Anterior cingulate cortex (tissue), 58 donors: ENCODE measurements at places on chromosomes 5 and 9.
A peak's percentile ranks its signal among the peaks of the same experiment; 100 is the strongest.

DNA sequence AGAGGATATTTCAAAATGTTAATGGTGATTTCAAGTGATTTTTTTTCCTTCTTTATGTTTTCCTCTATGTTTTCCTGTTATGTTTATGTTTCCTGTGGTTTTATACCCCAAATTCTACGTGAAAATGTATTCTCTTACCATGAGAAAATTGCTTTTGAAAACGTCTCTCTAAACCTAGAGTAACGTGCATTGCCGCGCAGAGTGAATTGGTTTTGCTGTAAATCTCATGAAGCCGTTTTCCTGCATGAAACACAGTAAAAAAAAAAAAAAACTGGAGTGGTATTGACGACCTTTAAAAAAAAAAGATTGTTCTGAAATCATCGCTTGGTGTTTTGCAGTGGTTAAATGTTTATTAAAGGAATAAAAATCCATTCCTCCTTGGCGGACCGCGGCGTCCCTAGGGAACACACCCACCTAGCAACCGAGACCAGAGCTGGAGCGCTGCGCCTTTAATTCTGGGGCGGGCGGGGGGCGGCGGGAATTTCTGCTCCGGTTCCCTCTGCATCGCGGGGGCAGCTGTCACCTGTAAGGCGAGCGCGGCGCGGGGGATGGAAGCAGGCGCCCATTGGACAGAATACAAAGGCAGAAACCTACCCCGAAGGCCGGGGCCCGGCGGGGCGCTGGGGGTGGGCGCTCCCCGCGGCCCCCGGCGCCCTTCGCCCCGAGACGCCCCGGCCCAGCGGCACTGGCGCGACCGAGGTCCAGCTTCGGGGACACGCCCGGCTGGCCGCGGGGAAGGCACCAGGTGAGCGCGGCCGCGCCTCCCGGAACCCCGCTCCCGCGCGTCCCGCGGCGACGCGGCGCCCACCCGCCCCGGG, at the start of gene SOWAHA:
TSS of gene SOWAHA (plus strand) at position 522 of the 818 bp plus-strand sequence. CDS start 320 bp downstream, outside the sequence.
- DNase-seq: peak; percentile 64

DNA sequence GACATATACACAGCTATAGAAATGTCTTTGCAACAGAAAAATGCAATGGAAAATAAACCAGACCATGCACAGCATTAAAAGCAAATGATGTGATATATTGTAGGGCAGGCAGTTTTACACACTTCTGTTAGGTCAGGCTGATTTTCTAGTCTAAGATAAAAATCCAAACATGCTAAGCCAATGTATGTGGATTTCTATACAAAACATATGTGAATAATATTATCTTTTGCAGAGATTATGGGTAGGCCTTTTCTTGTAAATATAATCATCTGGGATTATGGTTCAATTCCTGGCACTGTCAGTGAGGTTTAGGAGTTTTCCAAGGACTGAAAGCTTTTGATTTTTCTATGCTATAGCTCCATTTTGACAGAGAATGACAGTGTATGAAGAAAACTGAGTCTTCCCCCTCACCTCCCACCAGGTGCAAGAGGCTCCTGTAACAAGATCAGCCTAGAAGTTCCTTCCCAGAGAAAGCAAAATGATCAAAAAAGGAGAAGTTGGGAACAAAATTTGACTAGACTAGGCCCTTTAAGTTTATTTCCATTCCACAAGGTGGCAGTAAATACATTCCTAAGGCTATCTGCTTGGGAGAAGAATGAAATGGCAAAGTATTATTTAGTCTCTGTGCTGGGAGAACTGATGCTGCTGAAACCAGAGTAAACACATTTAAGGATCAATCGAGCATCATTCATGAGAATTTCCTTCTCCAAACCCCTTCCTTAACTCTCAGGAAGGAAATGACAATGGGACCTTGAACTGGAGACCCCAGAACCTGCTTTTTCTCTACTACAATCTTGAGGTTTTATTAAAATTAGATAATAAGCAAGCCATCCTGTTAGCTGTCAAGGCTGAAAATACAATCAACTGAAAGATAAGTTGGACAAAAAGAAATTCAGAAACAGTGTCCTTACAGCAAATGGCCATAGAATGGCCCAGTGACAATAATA, 133.0 kb upstream of the TUT7 start:
- DNase-seq: no peak

GRCh38 chr5:173496129-173496882, 120.1 kb downstream of the BOD1 start:
- no peak for DNase-seq

GRCh38 chr5:180180846-180181245, 28.2 kb downstream of the RASGEF1C start:
- no peak for DNase-seq

DNA sequence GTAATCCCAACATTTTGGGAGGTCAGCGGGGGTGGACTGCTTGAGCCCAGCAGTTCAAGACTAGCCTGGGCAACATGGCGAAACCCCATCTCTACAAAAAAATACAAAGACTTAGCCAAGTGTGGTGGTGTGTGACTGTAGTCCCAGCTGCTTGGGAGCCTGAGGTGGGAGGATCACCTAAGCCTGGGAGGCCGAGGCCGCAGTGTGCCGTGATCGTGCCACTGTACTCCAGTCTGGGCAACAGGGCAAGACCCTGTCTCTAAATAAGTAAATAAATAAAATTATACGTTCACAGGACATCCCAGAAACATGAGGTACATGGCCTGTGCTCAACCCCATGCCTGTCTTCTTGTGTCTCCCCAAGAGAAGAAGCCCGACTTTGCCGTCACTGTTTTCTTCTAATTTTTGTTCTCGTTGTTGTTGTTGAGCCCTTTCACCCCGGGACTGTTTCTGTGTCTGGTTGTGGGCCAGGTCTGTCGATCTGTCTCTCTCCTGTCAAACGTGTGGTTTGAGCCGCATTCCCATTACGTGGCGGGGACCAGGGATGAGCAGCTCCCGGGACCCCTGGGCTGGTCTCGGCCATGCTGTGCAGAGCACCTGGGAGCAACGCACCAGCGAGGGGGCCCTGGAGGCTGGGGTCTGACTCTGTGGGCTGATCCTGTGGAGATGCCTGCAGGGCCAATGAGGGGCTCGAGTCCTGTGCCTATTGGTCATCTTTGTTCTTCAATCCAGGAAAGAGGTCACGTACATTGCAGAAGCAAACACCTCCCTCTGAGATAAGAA, 32.2 kb downstream of the NACC2 start:
- no peak for DNase-seq

GRCh38 chr9:83670381-83670780, 37.4 kb downstream of the UBQLN1 start:
- DNase-seq: no peak

GRCh38 chr5:31083364-31083763, 110.1 kb upstream of the CDH6 start:
- DNase-seq: no peak

DNA sequence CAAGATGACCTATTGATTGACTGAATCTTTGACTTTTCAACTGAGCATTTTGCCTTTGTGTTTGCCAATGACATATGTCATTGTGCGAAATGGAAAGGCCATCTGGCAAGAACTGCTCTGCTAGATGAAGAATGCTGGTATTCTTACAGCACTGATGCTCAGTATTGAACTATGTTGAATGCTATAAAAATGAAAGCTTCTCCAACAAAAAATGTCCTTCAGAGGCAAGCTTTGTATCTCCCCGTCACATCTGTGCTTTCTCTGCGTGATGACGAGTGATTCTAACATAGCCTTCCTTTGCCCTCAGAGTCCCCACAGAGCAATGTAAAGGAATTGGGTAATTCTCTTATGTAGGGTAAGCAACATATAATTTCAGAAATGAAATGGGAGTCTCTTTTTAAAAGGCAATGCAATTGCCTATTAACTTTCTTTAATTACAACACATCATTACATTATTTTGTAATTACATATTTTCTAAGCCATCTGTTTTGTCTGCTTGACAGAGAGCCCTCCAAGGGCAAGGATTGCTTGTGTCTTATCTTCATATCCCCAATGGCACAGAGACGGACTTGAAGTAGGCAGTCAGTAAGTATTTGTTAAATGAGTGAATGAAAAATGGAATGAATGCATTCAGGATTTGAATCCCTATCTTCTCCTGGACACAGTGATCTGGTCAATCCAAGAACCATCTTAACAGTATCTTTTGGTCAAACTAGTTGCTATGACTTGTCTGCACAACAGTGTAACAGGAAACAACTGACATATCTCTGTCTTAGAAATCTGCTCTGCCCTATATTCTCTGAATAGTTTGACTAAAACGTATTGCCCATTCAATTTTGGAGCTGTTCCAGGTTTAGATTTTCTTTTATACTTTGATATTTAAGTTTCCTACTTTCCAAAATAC, 46.1 kb downstream of the ENC1 start:
- DNase-seq: no peak

GRCh38 chr9:34961574-34962490, 3.7 kb downstream of the PHF24 start:
- no peak for DNase-seq

- DNase-seq: no peak
These were observed 23.5 kb upstream of the ERAP2 start for GRCh38 chr5:96852759-96853158.

GRCh38 chr5:80125962-80126480, 90.9 kb downstream of the THBS4 start:
- no peak for DNase-seq

DNA sequence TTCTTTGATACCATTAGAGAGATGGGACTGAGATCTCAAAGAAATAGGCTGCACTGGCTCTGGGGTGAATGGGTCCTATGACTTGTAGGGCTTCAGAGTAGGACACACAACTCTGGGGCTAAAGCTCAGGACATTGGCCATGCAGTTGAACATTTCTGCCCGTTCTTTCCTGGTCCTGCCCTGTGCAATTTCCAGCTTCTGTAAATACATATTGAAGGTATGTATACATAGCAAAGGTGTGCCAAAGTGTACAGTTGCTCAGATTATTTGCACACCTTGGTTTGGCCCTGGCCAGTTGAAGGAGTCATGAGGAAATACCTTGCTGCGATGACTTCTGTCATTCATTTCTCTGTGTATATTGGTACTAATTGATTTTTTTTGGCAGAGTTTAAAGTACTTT, 52.8 kb upstream of the TAF11L2 start:
- no peak for DNase-seq

DNA sequence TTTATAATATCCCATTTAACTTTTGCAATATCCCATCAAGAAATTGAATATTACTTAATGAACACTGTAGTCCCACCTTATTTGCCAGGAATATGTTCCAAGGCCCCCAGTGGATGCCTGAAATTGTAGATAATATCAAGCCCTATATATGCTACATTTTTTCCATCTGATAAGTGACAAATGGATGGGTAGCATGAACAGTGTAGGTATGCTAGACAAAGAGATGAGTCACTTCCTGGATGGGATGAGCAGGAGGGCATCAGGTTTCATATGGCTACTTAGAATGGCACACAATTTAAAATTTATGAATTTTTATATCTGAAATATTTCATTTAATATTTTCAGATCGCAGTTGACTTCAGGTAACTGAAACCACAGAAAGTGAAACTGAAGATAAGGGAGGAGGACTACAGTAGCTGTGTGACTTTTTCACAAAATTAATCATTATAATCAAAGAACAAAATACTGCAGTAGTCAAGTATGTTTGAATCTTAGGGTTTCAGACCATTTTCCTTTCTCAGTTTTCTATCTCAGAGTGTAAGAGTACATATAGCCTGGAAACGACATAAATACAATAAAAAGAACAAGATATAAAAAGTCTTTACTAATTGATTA, 636.4 kb upstream of the ARRDC3 start:
- DNase-seq: no peak

DNA sequence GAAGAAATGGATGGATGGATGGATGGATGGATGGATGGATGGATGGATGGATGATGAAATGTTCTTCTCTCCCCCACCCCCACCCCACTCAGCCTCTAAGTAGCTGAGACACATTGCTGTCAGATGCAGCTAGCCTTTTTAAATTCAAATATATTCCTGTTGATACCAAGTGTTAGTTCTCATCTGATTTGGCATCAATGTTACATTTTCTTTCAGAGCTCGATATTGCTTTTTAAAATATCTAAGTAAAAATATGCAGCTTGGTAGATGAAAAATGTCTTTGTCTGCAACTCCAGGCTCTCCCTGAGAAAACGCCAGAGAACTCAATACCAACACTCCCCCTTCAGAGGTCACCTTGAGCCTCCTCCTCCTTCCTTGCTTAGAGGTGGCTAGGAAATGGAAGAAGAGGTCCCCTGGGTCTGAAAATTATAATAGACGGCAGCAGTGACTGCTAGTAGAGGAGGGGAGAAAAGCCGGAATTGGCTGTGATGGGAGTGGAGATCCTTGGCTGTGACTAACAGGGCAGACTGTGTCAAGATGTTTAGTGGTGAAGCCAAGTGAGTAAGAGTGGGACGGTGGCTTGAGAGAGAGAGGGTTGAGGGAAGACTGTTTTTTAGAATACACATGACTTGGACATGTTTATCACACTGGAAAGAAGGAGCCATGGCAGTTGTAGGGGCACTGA, 156.0 kb downstream of the ZNF462 start:
- DNase-seq: no peak

- no peak for DNase-seq
These were observed 98.9 kb downstream of the CSNK1G3 start for GRCh38 chr5:123610665-123611405.

- no peak for DNase-seq
These were observed 188.5 kb upstream of the RASA1 start for GRCh38 chr5:87079219-87079618.

DNA sequence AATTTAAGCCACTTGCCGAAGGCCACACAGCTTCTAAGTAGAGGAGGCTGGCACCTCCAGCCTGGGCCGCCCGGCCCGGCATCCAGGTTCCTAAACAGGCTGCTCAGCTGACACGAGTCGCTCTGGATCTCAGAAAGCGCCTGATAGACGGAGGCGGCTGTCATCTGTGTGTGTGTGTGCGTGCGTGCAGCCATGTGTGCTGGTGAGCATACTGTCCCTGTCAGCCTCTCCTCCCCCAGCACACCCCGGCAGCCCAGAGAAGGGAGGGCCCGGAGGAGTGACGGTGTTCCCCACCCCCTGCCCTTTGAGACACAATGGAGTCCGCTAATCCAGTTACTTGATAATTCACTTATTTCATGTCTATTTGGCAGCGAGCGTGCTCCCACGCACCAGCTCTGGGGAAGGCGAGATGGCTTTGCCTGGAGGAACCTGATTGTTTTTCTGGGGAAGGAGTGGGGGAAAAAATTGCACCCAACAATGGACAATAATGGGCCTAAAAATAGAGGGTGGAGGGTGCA, 20.0 kb downstream of the NTNG2 start:
- DNase-seq: peak; percentile 49

DNA sequence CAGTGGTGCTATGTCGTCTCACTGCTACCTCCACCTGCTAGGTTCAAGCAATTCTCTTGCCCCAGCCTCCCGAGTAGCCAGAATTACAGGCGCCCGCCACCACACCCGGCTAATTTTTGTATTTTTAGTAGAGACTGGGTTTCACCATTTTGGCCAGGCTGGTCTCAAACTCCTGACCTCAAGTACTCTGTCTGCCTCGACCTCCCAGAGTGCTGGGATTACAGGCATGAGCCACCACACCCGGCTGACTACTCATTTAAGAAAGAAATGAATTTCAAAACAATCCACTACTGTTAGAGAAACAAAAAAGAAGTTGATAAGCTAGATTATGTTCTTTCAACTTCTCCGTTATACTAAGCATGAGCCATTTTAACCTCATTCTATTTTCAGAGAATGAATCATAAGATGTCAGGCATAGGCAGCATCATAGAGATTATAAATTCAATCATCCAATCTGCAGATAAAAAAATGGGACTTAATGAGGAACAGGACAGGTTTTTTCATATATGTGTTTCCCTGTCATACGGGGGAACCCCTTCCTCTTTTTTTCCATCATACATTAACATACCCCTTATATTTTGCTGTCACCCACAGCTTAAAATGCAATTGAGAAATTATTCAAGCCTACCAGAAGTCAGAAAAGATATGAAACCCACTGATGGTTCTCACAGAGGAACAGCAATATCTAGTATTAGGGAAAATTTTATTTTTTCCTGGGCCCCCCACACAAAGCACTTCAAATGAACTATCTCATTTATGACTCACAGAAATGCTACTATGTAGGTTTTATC, 26.5 kb upstream of the ADRB2 start:
- DNase-seq: no peak
